Stimulated activated CD4-positive, alpha-beta T cell treated with anti-CD3 and anti-CD28 coated beads, Interleukin-1b, Interleukin-23, amount 100 ng/mL, for 48 hours (primary cell): ENCODE measurements at places on chromosomes 12 and 14.
A peak's percentile ranks its signal among the peaks of the same experiment; 100 is the strongest.

- peak; percentile 74 for DNase-seq
These were observed 612 bp downstream of the PPTC7 start for GRCh38 chr12:110582276-110583136.

DNA sequence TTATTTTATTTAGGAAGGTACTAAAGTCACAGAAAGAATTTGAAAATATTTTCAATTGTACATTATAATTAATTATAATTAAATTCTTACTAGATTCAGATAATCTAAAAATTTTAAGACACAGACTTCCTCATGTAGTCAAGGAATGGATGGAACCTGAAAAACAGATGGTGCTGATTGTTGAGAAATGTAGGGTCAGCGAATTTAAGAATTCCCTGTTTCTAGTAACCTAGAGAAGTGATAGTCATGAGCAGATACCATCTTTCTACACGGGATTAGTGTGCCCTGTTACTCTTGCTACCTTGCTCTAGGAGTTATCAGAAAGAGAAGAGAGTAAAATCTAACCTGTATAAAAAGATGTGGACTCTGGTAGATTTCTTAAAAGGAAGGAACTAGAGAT is 37.5 kb upstream of the PTHLH start:
- DNase-seq = no peak

GRCh38 chr12:63981343-63981742 is 136.8 kb downstream of the SRGAP1 start:
- DNase-seq = no peak

DNA sequence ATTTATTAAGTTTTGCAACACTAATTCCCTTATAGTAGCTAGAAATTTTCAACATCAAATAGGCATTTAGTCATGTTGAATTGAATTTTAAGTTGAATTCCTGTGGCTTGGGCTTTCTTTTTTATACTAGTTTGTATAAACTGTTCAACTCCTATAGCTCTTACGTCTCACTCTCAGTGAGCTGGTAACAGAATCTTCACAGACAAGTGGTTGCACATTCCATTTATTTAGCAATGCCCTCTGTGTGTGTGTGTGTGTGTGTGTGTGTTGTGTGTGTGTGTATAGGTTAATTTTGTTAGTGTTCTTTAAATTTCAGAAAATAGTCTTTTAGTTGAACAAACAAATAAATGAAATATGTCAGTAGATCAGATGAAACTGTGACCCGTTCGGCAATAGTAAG is 425.0 kb downstream of the NPAS3 start:
- no peak for DNase-seq

DNA sequence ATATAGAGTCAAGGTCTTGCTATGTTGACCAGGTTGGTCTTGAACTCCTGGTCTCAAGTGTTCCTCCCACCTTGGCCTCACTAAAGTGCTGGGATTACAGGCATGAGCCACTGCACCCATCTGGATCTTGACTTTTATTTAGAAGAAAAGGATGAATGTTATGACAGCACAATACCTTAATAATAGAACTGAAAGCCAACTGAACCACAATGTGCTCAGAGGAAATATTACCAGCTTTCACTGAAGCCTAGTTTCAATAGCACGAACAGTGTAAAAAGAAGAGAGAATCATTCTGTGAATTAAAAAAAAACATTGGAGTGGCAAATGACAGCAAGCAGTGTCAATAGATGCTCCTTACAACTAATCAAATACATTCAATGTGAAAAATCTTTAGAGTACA is 239.2 kb upstream of the RMST start:
- DNase-seq = no peak

DNA sequence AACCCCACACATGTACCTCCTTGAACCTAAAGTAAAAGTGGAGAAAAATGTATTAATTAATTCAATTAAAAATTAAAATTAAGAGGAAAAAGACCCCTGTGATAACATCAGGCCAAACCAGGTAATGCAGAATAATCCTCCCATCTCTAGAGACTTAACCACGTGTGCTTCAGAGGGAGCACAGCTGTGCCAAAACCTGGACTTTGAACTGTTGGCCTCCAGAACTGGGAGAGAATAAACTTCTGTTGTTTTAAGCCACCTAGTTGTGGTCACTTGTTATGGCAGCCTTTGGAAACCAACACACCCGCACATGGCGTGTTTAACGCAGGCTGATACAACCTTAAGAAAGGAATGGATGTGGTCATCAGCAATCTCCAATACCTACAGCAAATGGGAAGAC is 23.8 kb downstream of the OAS2 start:
- DNase-seq = no peak

DNA sequence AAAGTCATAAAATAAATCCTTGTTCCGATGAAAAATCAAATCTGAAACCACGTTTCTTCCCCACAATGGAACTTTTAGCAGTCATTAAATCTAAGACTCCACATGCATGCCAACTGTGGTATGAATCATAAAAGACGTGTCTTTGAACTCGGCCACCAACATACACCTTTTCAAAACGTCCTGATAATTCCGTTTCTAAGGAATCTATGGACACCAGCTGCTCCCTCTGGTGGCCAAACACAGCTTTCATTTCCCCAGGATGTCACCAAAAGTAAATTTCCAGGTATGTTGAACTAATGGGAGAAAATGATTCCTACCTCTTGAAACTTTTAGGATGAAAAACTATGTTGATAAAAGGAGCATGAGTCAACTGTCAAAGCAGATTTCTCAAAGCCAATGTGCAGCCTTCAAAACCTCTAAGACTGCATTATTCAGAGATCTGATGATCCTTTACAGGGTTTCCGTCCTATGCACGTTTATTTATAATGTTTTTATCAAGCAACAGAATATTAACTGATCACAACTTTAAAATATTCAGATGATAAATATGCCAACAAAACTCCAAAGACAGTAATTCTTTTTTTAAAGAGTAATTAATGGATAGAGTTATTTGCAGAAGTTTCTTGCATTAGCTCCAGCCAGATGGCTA is 96.2 kb downstream of the CIT start:
- DNase-seq = no peak

GRCh38 chr12:96120359-96121100 is 73.6 kb upstream of the ELK3 start:
- no peak for DNase-seq

- DNase-seq = no peak
These were observed 1.8 kb upstream of the SMARCD1 start for GRCh38 chr12:50083301-50083700.

DNA sequence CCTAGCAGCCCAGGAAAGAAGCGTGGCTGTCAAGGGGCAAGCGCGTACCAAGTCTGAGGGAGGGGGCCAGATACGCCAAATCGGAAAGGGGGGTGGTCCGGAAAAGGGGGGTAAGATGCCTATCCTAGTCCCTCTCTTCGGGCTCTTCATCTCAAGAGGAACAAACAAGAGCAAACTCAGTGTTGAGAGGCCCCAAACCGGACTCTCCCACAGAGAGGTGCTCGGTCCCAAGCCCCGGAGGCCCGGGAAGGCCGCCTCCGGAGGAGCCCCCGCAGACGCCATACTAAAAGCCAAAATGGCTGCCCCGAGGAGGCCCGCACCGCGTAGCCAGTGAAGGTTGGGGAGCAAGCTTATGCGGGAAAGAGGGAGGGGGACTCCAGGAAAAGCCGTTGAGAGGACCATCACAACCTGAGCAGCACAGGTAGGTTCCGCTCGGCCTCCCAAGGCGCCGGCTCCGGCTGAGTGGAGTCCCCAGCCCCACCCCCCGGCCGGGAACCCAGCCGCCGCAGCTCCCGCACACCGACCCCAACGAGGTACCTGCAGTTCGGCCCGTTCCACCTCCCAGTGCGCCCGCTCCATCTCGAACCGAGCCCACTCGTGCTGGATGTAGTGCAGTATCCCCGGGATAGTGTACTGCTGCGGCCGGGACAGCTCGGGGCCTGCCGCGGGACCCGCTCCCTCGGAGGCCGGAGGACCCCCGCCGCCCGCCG is at the start of gene AP4S1:
AP4S1 (plus strand) TSS at position 283 of the 710 bp plus-strand sequence. CDS start 40,548 bp downstream, outside the sequence.
- DNase-seq = peak; percentile 43

- peak; percentile 40 for DNase-seq
These were observed 134.2 kb downstream of the SMOC1 start for GRCh38 chr14:70013271-70013873.

DNA sequence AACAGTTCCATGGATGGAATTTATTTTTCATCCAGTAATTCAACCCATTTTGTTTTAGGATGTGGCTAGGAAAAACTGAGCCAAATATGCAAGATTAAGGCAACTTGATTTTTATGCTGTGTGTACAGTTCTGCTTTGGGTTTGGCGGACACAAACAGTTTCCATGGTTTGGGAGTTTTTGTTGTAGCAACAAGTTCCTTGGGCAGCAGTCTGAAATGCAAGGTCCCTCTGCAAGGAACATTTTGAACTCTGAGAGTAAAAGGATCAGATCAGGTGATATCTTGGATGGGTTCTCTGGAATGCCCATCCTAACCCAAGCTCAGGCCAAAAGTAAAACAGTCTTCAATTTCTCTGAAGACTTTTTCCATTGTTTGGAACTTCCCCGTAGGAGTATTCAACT is 161.2 kb downstream of the TMX1 start:
- no peak for DNase-seq

GRCh38 chr14:104175811-104176210 is 37.4 kb downstream of the KIF26A start:
- DNase-seq = no peak

DNA sequence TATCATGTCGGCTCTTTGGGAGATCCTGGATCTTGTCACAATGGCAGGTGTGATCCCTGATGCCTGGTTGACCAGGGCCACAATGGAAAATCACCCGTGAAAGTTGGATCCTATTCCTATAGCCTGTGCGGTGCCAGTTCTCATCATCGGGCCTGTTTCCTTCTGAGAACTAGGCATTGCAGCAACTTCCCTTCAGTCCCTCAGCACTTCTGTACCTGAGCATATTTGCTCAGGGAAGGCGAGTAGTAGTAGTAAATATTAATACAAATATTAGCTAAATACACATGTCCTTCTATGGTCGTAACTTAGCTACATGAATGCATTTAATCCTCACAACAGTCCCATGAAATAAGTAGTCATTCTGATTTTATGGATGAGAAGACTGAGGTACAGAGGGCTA is 22.1 kb upstream of the TAMALIN start:
- no peak for DNase-seq

DNA sequence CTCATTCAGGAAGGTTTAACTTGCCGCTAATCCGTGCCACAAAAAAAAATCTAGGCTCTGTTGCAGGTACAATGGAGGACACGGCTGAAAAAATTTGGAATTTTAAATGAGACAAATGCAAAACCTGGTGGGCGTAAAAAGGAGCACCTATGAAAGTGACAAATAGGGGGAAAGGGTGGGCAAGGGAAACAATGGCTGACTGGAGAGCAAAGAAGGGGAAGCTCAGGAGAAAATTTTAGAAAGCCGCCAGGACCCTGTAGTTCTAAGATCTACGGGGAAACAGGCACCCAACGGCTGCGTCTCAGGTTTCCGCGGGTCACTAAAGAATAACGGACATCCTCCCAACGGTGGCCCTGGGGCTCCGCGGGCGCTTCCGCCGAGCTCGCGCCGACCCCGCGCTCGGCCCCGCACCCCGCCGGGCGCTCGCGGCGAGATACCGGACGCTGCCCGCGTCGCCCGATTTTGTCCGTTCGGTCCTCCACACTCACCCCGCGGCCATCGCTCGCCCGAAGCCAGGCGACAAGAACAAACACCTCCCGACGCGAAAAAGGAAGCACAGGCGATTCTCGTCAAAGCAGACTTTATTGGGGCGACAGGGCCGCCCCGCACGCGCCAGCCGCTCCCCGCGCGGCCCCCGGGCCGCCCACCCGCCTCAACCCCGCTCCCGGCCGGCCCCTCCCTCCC is 1.1 kb upstream of the YY1 start:
- DNase-seq = peak; percentile 60

DNA sequence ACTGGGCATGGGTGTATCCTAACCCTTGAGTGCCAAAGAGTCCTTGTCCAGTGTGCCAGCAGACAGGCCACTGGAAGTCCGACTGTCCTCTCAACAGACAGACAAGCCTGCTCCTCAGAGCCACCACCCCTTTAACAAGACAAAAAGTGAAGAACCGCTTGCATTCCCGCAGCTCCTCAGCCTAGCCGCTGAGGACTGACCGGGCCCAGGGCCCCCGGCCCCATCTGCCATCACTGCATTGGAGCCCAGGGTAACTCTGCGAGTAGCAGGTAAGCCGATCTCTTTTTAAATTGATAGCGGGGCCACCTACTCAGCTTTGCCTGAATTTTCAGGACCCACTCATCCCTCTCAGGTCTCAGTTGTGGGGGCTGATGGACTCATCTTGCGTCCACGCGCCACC is 68.9 kb downstream of the MOK start:
- DNase-seq = no peak

- no peak for DNase-seq
These were observed 658.6 kb upstream of the LMO3 start for GRCh38 chr12:17264603-17265002.

- no peak for DNase-seq
These were observed 170.1 kb upstream of the FRMD6 start for GRCh38 chr14:51481643-51482042.
